ENCODE measurements at places on chromosomes 16 and 17.

DNA sequence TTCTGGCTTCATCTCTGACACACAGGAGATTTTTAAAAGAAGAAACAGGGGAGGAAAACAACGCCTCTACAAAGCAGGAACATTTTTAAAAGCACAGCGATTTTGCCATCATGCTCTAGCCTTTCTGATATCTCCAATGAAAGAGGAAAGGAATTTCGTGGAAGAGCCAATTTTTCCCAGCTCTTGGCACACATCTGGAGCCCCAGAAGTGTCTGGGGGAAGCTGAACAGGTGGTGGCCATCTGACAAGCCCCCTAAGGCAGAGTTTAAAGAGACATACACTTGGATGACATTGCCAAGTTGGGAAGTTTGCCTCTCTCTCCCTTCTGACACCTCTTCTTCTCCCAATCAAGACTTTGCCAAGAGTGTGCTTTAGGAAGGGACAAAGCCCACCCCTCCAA is 82.1 kb downstream of the CCT6B start:
- no peak for DNase-seq

DNA sequence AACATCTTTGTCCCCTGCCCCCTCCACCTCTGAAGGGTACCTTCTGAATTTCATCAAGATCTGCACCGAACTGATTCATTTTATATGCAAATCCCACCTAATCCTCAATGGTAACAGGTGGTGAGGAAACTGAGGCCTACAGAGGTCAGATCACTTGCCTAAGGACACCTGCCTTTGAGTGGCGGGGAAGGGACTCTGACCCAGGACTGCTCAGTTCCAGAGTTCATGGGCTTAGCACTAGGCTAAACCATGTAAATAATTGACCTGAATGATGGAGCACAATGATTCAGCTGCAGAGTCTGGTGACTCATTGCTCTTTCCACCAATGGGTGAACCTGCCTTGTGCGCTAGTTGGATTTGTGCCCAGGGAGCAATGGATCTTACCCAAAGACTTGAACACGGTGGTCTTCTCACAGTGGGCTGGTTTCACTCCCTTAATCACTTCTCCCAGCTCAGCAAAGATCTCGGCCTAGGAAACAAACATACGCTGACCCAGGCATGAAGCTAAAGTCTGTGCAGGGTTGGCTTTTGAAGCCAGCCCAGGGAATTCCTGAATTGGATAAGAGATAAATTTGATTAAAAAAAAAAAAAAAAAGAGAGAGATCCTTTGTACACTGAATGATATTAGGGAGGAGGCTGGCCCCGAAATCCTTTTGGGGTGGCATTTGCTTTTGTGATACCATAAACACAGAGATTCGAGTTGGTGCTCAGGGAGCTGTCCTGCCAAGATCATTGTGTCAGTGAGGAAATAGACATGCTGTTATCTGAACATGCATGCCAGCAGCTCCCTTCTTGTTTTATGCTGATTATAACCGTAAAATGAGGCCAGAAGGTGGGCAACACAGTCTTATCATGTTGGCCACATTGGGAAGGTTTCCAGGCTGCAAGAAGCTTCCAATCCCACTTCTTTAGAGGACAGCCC is 17.0 kb downstream of the CRYM start:
- no peak for DNase-seq

DNA sequence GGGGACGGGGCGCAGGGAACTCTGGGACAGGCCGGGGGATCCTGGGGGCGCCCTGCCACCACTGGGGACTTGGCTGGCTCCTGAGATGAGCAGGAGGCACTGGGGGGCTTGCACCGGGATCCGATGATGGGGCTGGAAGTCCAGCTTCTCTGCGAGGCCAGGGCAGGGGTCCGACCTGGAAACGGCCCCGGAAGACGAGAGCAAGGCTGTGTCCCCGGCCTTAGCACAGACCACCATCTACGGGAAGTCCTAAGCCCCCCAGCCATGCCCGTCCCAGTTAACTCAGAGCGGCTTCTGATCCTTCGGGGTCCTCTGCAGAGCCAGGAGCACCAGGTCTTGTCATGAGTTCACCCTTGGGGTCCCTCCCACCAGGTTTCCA is 573 bp downstream of the CDT1 start:
- no peak for DNase-seq

DNA sequence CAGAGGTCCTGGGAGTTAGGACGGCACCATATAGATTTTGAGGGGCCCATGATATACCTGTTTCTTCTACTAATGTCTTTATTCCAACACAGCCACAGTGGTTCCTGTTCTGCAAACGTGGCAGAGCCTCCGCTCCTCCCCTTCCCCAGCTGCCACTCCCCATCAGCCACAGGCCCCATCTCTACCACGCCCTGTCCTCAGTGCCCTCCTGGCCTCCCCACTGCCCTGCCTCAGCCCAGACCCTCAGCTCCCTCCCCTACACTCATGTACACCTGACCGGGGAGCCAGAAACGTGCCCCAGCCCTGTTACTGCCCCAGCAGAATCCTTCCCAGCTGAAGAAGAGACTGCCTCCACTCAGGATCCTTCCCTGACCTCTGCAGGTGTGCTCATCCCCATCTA is 11.9 kb upstream of the RBFOX3 start:
- no peak for DNase-seq

DNA sequence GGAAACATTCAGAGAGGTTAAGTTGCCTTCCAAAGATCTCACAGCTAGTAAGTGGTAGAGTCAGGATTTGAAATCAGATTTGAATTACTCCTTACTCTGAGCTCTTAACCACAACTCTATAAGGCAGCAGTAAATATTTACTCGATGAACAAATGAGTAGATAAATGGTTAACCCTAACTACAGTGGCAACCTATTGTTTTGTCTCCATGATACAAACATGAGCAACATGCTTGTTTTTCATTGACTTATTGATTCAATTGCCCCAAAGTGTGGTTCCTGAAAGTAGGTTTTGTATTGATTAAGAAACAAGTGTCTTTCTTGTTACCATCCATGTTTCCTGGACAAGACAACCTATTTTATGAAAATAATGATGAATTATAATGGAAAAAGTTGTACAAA is 34.8 kb upstream of the DDX52 start:
- no peak for DNase-seq

- no peak for DNase-seq
Observed at GRCh38 chr17:74491626-74492025, 25.2 kb downstream of the CD300A start.

DNA sequence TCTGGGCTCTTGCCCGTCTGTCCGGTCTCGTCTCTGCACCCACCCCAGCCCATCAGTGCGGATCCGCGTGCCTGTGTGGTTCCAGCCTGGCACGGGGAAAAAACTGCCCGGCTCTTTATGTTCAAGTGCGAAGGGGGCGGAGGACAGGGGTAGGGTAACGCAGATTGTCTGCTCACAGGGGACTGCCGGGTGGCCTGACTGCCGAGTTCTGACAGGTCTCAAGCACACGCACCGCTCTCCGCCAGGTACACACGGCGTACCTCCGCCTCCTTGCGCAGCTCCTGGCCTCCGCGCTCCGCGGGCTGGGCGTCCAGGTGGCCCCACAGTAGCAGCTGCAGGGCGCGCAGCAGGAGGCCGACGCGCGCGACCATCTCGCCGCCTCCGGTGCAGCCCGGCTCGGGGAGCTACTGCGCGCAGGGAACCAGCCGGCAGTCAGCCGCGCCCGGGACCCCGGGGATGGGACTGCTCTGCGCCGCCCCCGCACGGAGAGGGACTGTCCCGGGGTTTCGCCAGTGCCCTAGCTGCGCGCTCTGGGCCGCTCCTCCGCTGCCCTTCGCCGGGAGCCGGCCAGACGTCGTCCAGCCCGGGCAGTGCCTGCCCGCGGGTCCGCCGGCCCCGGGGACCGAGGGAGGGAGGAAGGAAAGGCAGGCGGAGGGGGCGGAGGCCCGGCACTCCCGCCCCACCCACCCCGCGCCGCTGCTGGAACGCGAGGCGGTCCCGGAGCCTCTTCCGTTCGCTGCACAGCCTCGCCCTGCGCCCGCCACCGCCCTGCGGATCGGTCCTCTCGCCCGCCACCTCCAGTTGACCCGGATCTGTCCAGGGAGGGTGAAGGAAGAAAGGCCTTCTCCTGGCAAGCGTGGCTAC is at the start of gene MMP28:
TSS of gene MMP28 (minus strand) at position 635 of the 864 bp plus-strand sequence. CDS start at position 371, 264 bp downstream.
- peak; percentile 20 for DNase-seq

DNA sequence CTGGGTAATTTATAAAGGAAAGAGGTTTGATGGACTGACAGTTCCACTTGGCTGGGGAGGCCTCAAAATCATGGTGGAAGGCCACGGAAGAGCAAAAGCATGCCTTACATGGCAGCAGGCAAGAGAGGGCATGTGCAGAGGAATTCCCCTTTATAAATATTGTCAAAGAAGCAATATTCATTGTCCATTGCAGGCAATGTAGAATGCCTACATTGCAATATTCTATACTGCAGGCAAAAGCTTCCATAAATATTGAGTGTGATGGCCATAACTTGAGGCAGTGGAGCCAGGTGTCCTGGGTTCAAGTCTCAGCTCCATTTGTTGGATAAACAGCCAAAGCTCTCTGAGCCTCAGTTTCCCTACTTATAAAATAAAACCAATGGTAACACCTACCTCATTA is 322.3 kb downstream of the SHISA9 start:
- DNase-seq, result no peak

DNA sequence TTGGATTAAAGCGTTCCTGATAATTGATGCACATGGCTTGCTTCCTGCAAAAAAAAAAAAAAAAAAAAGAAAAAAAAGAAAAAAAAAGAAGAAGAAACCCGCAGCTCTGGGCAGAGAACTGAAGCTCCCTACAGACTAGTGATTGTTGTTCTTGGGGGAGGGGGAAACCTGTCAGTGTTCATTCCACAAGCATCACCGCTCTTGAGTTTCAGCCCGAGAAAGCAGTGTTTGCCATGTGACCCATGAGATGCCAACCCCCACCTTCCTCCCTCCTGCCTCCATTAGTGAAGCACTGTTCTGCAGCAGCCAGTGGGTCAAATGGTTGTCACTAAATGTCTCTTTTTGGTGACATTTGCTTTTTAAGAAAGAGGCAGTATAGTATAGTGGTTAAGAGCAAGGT is 1.7 kb downstream of the USP43 start:
- no peak for DNase-seq

GRCh38 chr16:12208341-12209035 is 232.0 kb downstream of the SNX29 start:
- DNase-seq, result no peak

GRCh38 chr16:79972053-79972704 is 371.6 kb upstream of the MAF start:
- DNase-seq, result no peak

DNA sequence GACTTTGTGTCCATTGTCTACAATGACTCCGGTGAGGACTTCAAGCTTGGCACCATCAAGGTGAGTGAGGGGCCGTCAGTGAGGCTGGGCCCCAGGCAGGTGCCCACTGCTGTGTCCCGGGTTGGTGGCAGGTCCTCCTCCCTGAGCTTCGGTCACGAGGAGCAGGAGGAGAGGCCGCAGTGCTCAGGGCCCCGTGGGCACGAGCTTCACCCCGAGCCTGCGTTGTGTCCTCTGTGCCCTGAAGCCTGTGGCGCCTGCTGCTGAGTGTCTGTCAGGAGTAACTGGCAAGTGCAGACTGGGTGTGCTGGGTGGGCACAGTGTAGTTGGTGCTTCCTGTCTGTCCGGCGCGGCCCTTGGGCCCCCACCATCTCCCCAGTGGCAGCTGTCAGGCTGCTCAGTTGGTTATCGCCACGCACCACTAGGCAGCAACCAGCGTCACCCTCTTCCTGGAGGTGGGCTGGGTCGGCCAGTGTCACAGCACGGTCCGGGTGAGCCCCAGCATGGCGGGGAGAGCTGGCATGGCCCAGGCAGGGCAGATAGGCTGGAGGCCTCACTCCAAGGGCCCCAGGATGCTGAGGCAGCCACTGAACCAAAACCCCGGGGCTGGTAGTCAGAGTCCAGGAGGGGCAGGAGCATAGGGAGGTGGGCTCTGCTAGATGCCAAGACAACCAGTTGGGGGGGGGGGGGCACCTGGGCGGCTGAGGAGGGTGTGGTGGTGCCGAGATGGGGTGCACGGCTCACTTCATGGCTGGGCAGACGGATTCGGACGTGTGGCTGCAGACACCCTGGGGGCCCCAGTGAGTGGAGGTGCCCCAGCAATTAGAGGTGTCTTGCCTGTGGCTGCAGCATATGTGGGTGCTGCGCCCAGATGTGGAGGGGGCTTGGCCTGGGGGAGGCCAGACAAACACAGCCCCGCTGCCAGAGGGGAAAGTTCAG is 39.3 kb downstream of the TSC2 start:
- DNase-seq, result no peak

GRCh38 chr17:48393283-48393682 is 36.7 kb downstream of the SKAP1 start:
- no peak for DNase-seq

GRCh38 chr16:4098501-4098900 is 17.7 kb downstream of the ADCY9 start:
- no peak for DNase-seq

Data from CD4-positive, alpha-beta T cell treated with Interleukin-1 beta for 1 hour (primary cell).